Ovary (tissue), 10 donors: ENCODE measurements at places on chromosomes 13 and 19.

GRCh38 chr19:44740351-44740824 lies 8.1 kb upstream of the BCL3 start:
- DNase-seq = no peak

DNA sequence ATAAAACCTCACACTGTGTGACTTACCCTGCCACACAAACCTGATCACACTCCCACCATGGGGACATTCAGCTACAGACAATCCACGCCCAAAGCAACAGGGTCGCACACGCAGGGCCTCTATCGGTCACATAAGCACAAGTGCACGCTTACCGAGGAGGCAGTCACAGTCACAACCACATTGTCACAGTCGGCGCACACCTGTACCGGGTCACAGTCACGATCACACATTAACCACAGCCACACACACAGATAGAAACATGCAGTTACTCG lies 579 bp downstream of the ZNF566 start:
- no peak for DNase-seq

GRCh38 chr13:26589754-26590153 lies 32.3 kb downstream of the WASF3 start:
- DNase-seq = peak; percentile 42

DNA sequence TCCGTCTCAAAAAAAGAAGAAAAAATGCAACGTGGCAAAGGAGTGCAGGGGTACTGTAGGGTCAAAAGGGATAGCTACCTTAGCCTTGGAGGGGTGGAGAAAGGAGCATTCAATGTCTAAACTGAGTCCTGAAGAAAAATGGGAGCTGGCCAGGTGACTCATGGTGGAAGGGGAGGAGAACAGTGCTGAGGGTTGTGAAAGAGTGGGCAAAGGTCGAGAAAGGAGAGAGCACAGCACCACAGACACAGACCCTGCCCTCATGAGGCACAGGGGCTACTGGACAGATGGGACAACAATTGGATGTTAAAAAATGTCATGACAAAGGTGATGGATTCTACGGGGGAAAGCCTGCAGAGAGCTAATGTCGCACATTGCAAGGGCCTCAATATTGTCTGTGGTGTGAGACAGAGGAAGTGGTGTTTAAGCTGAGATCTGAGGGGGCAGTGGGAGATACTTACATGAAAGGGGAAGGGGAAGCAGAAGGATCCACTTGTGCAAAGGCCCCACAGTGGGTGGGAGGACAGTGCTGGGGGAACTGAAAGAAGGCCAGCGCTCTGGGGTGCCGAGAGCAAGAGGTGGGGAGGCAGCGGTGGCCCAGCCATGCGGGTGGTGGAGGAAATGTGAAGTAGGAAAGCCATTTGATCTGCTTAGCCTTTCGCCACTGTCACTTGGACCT lies 42.9 kb upstream of the URAD start:
- DNase-seq = no peak

GRCh38 chr13:109818886-109819285 lies 32.5 kb upstream of the IRS2 start:
- no peak for DNase-seq

DNA sequence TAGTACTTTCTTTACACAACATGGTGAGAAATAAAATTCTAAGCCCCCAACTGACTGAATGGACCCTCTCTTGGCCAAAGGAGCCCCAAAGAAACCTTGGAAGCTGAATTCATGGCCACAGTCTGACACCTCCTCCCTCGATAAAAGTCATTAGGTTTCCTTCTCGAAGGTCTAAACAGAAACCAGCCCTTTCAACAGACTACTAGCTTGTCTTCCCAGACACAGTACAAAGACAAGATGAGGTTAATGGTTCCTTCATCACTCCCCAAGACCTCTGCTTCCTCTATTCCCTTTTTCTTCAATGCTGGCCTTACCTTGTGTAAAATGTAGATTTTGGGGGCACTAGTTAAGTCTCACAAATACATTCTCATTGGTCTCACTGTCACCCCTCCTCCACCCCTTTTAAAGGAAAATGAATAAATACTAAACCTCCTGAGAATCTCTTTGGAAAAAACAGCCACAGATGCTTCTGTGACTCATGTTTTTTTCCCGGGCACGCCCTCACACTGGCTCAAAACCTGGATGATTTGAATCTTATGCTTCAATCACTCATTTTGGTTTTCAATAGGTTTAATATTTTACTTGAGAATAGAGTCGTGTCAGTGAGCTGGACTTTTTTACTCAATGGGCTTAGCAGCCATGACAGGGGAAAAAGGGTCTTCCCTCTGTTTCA lies 65.8 kb upstream of the MED4 start:
- no peak for DNase-seq

DNA sequence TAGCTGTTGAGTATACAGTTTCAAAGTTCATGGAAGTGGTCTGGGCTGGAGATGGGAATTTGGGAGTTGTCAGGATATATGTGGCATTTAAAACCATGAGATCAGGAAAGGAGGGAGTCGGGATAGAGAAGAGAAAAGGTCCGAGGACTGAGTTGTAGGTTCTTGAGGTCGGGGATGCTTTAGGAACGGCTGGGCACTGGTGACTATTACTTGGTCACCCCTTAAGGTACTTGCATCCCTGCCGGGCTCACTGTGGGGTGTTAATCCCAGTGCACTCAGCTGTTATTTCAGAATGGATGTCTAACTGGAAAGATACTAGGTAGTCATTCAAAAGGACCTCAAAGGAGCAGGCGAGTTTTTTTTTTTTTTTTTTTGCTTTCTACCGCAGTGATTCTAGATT lies 34.2 kb downstream of the WASF3 start:
- no peak for DNase-seq

DNA sequence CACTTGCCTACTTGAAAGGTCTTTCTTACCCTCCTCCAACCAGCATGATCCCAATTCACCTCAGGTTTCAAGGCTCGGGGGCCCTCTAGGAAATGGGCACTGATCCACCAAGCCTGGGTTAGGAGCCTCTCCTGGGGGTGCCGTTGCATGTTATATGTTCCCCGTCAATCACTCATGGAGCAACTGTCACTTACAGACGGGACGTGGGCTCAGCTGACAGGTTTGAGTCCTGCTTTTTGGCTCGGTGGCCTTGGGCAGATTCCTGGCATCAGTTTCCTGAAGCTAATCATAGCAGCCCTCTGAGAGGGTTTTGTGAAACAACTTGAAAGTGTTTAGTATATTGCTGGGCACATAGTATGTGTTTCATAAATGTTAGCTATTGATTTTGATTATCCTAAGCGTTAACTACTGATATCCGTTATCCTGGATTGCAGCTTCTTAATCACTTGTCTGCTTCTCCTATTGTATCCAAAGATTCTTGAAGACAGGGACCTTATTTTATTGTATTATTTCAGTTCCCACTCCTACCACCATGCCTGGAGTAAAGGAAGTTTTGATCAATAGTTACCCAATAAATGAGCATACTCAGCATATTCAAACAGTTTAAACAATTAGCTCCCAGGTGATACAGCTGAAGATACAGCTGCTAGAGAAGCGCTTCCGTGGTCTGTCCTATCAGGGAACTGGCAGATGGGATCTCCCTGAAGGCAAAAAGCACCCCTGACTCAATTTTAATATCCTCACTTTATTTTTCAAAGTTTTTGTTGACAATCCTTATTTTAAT lies 57.9 kb downstream of the RFC3 start:
- DNase-seq = no peak

DNA sequence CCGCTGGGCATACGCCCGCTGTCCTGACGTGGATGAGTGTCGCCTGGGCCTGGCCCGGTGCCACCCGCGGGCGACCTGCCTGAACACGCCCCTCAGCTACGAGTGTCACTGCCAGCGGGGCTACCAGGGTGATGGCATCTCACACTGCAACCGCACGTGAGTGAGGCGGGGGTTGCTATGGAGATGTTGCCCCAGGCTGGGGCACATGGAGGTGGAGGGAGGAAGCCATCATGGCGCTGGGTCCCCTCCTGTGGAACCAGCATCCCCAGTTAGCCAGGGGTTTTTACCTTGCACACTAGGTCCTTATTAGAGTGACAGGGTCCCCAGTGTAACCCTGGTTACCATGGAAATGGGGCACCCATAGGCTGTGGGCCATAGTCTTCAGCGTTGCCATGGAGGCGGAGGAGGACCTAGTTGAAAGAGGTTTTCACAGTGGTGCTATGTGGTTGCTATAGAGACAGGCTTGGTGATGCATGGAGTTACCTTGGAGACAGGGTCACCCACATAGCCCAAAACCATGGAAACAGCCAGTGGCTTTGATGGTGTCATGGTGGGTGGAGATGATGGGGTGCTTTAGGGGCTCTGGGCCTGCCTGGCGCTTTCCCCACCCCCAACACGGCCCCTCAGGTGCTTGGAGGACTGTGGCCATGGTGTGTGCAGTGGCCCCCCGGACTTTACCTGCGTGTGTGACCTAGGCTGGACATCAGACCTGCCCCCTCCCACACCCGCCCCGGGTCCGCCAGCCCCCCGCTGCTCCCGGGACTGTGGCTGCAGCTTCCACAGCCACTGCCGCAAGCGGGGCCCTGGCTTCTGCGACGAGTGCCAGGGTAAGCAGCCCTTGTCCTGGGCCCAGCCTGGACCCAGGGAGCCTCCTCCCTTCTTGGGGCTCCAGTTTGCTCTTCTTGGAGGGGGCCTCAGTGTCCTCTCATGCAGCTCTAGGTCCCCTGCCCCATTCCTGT lies 27.1 kb downstream of the MEGF8 start:
- no peak for DNase-seq

DNA sequence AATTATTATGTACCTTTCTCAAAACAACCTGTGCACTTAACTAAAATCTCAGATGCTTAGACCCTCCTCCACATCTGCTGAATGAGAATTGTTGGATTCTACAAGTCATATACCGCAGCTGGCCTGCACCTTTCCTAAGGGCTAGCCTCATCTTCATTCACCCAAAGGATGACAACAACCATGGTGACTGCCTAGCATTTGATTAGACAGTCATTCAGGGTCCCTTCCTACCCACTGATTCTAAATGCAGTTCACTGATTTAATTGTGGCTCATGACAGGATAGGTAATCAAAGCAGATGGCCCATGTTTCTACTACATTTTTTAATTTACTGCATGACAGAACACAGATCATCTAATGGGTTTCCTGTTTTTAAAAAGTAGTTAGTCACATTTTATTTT lies 551.9 kb upstream of the SLC10A2 start:
- DNase-seq = no peak

DNA sequence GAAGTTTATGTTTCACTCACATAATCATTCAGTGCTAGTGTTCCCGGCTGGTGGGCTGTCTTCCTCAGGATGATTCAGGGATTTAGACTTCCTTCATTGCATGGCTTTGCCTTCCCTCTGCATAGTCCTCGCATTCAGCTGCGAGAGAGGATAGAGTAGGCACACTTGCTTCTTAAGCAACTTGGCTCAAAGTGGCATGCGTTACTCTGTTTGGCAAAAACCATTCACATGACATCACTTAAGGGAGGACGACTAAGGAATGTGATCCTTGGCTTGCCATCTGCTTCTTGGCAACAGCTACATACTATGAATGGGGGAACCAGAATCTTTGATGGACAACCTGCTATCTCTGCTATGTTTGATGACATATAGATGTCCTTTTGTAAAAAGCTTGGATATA lies 359.3 kb downstream of the TDRD3 start:
- DNase-seq = no peak

DNA sequence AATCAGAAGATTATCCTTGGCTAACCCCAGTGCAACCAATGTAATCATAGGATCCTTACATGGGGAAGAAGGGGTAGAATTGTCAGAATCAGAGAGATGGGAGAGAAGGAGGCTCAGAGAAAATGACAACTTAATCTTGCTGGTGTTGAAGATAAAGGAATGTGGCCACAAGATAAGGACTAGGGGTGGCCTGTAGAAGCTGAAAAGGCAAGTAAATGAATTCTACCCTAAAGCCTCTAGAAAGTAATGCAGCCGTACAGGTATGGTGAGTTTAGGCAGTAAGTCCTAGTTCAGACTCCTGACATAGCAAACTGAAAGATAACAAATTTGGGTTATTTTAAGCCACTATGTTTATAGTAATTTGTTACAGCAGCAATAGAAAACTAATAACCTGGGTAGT lies 718.5 kb downstream of the SLITRK6 start:
- no peak for DNase-seq

GRCh38 chr13:104975272-104975671 lies 1560.2 kb downstream of the EFNB2 start:
- no peak for DNase-seq

GRCh38 chr13:32211813-32212212 lies 103.3 kb downstream of the ZAR1L start:
- DNase-seq = no peak

GRCh38 chr13:28058866-28059613 lies 41.3 kb downstream of the FLT3 start:
- no peak for DNase-seq

DNA sequence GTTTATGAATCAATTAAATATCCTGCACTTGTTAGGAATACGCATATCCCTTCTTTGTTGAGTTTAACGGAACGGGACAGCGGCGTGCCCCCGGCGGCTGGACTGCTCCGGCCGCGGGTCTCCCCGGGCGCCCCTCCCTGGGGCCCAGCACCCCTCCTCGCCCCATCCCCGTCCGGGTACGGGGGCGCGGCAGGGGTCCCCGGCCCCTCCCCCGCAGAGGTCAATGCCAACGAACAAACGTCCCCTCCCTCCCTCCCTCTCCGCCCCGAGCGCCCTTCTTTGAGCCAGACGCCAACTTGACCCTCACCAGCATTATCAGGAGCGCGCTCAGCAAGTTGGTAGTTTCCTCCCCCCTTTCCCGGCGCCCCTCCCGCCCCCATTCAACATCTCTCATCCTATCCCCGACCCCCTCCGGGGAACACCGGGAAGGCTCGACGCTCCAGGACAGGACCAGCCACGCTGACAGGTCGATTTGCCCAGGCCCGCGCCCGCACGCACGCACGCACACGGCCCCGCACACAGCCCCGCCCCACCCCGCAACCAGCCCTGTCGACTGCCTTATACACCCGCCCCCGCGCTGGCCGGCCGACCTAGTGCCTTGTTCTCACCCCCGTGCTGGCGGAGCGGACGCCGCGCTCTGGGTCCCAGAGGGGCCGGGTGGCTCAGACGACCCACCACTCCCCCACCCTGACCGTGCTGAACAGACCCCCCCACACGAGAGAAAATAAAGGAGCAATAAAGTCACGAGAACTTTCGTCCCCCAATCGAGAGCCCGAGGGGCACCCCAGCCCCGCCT lies 5.0 kb downstream of the LYL1 start:
- DNase-seq = peak; percentile 83
